ENCODE measurements at places on chromosomes 7 and 10.
A peak's percentile ranks its signal among the peaks of the same experiment; 100 is the strongest.

DNA sequence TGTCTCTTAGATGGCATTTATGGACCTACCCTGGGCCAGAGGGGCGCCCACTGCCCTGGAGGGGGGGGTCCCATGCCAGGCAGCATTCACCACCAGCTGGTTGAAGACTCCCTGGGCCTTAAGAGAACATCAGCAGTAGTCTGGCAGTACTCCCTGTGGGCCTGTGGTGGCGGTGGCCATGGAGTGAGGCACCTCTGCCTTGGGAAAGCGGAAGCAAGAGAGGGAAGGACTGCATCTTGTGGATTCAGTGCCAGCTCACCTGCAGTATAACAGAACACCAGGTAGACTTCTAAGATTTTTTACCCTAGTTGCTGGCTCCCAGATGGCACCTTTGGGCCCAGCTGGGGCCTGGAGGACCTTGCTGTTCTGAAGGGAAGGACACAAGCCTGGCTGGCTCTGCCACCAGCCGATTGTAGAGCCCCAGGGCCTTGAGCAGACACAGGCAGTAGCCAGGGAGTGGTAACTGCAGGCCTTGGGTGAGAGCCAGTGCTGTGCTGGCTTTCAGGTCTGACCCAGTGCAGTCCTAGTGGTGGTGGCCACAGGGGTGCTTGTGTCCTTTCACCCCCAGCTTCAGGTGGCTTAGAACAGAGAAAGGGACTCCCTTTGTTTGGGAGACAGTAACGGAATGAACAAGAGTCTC is 15.8 kb downstream of the PLAC9 start:
- DNase-seq, result no peak

DNA sequence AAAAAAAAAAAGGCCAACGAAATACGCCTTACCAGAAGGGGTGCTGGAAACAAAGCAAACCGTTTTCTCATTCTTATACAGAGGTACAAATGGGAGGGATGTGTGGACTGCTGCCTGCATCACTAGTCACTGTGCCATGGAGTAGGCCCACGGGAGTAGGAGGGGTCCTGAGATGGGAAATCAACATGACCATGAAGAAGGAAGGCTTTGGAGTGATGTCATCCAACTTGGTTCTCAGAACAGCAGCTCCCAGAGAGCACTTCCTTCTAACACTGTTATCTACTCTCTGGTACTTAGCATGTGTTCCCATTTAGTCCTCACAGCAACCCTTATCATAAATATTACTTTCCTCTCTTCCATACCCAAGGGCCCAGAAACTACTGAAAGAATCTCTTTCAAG is 60.0 kb upstream of the LRGUK start:
- DNase-seq, result no peak

GRCh38 chr10:75165684-75166622 is 44.6 kb upstream of the VDAC2 start:
- peak; percentile 82 for DNase-seq

DNA sequence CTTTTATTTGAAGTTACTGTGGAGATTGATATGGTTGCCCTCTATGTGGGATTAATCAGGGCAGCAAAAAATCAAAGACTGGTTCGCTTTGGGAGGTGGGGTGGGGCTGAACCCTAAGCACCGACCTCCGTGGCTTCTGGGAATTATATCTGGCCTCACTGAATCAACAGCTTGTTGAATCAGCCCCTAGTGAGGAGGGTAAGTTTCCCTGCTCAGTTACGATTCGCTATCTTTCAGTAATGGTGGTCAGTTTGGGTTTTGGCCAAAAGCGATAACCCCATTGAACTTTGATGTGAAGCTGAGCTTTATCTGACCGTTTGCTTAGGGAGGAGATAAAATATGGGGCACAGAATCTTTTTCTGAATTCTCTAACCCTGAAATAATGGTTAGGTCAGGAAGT is 16.6 kb upstream of the ARPC1A start:
- no peak for DNase-seq

DNA sequence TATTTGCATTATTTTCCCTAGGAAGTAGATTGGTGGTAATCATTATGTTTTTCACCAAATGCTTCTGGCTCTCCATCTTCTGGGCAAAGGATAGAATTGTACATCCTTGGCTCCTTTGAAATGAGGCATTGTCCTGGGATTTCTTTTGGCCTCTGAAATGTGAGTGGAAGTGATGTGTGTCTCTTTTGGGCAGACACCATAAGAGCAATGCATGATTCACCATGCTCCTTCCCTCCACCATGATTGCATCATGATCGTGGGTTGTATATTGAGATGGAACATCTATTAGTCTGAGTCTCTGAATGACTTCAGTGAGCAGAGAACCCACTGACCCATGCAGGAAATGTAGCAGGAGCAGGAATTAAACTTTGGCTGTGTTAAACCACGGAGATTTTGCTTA is 49.2 kb downstream of the ADRA2A start:
- no peak for DNase-seq

DNA sequence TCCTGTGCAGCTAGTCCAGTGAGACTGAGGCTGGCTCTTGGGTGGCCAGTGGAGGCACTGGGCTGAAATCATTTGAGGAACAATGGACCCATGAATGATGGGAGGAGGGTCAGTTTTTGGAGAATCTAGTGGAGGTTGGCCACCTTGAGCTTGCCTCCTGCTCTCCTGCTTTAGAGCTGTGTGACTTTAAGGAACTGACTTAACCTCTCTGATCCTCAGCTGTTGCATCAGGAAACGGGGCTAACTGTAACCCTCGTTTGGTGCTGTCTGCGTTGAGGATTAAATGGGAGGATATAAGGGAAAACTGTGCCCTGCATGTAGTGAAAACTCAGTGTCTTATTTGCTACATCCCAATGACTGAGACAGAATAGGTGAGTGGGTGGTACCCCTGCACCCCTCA is 115.4 kb upstream of the PPIF start:
- no peak for DNase-seq

- DNase-seq, result no peak
Observed at GRCh38 chr10:5243521-5243987, 46.9 kb downstream of the AKR1C4 start.

- no peak for DNase-seq
Observed at GRCh38 chr10:680146-680545, 9.3 kb downstream of the DIP2C start.

- DNase-seq, result no peak
Observed at GRCh38 chr7:156559001-156559400, 81.6 kb upstream of the RNF32 start.

DNA sequence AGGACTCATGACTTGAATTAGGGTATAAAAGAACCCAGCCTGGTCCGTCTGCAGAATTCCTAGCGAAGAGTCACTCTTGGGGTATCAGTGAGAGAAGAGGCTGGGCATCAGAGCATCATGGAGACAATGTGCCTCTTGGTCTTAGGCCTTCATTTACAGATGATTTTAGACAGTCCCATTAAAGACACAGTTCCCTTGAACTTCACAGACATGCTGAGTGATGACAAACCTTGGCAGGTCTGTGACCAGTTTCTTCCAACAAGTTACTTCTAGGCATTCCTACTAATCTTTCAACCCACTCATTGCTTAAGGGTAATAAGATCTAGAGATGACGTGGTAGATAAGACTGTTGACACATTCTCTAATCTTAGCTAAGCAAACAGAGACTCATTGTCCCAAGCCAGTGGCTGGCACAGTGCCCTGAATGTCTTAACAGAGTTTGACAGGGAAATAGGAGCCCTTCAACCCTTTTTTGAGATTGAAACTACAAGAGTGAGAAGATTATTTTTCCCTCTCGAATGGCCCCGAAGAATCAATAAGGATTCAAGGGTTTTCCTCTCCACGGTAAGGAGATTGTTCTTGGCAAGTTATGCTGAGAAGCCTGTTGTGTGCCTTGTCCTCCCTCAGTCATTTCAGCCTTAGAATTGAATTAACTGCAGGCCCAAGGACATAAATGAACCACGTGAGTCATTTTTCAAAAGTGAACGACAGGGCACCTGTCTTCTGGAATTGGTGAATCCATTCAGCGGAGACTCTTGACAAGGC is 281.1 kb downstream of the CCDC3 start:
- no peak for DNase-seq

Measured in GM12865 (cell line).